SHP77 (cell line): ENCODE measurements at places on chromosomes 11 and 22.

DNA sequence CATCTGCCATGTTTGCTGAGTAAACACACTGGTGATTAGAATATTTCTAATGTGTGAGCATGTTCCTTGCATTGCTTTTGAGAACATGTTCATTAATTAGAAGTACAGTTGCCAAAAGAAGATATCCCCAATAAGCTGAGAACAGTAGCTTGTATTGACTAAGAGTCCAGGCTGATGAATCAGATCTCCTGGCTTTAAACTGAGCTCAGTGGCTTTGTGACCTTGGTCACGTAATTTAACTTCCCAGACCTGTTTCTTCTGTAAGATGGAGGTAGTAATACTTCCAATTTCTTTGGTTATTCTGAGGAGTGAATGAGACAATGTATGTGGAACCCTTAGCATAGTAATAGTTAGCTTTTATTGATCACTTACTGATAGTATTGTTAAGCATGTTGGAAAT is 61.9 kb downstream of the CYB5R2 start:
- no peak for DNase-seq

DNA sequence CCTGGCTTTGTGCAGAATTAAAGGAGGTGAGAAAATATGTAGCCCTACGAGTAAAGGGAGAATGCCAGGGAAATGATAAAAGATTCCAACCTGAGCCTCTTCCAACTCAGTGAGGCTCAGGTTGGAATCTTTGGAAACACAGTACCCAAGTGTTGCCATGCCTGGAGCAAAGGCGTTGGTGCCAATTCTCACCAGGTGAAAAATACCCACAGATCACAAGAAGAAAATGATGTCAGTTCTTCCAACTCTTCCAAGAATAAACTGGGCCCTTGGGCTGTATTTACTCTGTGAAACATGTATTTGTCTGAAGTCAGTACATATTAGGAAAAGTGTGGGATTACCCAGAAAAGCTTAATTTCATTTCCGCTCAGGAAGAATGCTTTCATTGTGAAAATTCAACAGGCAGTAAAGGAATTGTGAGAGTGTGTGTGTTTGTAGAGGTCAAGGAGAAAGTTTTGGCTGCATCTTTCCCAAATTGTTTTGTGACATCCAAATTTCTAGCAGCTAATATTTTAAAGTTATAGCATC is 235.3 kb upstream of the MPPED2 start:
- DNase-seq: no peak

DNA sequence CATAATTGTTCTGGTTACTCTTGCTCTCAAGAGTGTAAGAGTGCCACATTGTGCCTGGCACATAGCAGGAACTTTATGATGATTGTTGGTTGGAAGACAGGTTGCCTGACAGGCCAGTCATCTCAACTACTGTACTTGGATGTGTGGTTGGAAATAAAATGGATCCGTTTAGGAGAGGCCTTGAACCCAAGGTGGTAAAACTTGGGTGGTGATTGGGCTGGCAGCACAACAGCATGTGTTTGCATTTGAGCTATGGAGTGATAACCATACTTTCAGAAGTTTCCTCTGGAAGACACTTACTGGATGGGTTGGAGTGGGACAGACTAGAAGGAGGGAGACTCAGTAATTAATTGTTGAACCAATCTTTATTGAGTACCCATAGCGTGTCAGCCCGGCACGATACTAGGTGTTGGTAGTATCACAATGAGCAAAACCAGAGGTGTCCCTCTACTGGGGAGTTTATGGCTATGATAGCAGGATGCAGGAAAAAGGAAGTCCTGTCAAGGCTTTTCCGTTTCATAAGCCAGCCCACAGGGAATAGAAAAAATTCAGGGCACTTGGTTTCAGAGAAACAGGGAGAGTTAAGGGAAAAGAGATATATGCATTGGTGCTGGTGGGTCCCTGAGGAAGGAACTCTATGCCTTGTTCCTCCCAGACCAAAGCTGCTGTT is 3.1 kb upstream of the TMEM109 start:
- DNase-seq: no peak

GRCh38 chr11:65883786-65884715 is 4.2 kb downstream of the FIBP start:
- DNase-seq: no peak

- DNase-seq: peak; percentile 66
Observed at GRCh38 chr11:783581-784015, 6.3 kb downstream of the CEND1 start.

DNA sequence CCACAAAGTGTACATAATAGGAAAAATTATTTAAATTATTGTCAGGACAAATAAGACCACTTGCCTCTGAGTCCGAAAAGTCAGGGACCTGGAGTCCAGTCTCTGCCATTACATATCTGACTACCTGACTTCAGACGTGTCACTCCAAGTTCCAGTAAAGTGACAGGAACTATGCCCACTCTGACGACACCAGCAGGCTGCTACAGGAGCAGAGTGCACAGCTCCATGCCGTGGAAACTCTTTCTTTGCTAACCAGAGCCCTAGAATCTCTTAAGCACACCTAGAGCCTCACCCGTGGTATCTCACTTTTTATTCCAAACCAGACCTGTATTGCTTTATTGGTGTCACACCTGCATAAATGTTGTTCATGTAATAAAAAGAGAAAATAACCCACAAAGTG is 93.7 kb downstream of the PLEKHA7 start:
- DNase-seq: no peak

DNA sequence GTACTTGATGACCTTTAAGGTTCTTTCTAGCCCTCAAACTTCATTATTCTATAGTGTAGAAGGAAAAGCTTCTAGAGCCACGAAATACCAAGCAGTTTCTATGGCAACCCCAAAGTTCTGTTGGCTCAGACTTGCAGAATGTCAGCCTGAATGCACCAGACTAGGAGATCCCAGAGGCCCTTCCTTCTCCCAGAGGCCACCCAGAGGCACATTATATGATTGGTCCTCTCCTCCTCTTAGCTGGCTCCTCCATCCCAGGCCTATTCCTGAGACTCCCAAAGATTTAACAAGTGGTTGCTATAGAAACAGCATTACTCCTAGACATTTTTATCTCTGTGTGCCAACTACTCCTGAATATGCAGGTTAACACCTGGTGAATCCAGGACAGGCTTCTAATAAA is 69.2 kb upstream of the CCDC90B start:
- no peak for DNase-seq

DNA sequence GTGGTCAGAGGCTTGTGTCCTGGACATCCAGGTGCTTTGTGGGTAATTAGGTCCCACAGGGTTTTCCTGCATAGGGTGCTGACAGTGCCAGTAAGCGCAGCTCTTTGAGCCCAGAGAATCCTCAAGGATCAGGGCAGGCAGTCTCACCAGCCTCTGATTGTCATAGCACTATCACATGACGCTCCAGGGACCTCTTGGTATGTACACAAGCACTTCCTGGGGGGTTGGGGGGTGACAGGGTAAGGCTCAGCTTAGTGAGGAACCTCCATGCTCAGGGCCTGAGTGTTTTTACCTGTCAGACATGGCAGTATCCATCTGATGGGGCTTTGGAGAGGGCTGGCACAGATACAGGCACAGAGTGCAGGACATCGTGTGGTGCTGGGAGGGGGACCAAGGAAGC is 27.9 kb upstream of the SUSD2 start:
- DNase-seq: no peak

DNA sequence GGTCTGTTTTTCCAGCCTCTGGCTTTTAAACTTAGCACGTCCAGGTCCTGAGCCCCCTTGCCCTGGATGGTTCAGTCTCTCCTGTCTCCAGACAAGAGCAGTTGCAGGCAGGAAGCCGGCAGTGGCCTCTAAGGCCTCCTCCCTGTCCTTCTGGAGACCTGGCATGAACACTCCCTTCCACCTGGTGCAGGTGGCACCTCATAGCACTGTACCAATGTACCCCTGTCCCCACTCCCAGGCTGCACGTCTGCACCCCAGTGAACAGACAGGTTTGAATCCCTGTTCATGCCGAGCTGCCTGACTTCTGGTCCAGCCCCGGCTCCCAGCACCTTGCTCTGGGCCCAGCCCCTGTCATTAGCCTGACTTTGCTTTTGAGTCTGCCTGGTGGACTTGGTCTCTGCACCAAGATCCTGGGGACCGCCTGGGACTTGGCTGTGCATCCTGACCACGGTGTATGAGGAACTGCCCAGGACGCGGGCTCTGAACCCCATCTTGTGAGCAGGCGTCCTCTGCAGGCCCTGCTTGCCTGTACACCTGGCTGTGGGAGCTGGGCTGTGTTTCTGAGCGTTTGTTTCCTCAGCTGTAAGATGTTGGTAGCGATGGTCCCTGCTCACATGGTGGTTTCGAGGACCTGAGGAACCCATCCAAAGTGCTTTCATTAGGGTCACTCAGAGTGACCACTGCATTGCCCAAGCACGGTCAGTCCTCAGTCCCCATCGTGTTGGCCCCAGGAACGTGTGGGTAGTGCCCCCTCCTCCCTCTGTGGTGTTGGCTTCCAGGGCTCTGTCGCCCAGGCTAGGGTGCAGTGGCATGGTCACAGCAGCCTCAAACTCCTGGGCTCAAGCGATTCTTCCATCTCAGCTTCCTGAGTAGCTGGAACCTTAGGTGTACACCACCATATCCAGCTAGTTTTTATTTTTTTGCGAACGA is 75.0 kb upstream of the SHANK2 start:
- no peak for DNase-seq

DNA sequence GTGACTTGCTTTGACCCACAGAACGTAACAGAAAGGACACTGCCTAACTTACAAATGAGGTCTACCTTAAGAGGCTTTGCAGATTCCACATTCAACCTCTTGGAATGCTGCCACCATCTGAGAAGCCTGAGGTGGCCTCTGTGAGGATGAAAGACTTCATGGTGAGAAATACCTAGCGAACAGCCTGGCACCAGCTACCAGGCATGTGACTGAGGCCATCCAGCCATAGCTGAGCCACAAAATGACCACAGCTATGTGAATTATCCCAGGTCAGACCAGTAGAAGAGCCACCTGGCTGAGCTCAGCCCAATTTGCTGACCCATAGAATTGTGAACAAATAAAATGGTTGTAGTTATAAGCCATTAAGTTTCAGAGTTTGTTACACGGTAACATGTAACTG is 37.5 kb downstream of the PPARA start:
- DNase-seq: no peak

DNA sequence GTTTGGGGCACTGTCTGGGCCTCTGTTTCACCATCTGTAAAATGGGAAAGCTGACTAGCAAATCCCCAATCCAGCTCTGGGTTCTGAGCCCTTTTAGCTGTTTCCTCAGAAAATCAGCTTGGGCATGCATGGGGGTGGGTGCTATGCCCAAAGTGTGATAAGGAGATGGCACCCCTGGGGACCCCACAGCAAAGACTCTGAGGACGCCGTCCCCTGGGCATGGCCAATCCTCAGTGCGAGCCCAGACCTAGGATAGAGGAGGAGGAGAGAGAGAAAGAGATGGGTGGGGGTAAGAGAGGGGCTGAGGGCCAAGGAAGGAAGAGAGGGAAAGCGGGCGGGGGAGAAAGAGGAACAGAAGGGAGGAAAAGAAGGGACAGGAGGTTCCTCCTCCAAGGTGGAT is 31.8 kb downstream of the TPBGL start:
- no peak for DNase-seq
